ENCODE measurements at places on chromosomes 4 and X.

GRCh38 chr4:83692028-83692427 lies 156.1 kb downstream of the GPAT3 start:
- DNase-seq = no peak

- no peak for DNase-seq
Measured at GRCh38 chrX:7225338-7225737, 77.4 kb upstream of the PUDP start.

DNA sequence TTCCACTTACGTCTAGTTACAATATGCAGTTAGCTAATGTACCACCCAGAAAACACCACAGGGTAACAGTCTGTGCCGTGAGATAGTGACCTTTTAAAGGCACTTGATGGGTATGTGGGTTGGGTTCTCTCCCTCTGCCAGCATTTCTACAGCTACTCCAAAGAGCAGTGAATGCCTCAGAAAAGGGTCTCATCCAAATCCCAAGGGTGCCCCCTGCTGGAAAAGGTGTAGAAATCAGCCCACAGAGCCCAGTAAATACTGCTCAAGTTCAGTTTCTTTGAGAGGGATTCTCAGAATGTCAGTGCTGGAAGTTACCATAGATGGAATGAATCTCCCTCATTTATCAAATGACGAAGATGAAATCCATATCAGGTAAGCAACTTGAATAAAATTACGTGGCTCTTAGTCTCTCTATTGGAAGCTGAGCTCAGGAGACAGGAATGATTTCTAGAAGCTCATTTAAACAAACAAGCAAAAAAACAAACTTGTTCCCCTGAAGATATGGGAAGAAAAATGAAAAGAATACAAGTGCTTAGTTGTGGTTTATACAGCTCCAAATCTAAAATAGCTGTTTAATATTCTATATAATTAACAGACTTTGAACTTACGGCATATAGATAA lies 9.5 kb downstream of the RNF175 start:
- DNase-seq = peak; percentile 91

GRCh38 chr4:2887343-2887742 lies 43.7 kb downstream of the ADD1 start:
- DNase-seq = peak; percentile 49

DNA sequence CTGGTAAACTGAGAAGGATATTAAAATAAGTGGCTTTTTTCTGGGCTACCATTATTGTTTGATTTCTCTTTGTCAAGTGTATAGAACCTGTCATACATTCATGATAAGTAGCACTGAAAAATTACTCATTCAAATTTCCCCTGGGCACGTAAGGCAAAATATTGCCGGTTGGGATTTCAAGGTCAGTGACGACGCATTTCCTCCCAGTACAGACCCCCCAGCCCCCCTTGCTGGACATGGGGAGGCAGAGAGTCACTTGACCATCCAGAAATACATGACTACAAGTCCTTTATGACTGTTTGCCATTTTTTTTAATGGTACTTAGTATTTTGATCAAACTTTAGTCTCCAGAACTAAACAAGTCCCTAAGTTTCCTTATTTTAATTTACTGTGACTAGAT lies 6.8 kb upstream of the MND1 start:
- DNase-seq = no peak

GRCh38 chr4:185210102-185210981 lies 944 bp downstream of the SNX25 start:
- peak; percentile 80 for DNase-seq
